ENCODE measurements at places on chromosomes 1 and 21.
A peak's percentile ranks its signal among the peaks of the same experiment; 100 is the strongest.

GRCh38 chr1:197673292-197673691 lies 102.0 kb downstream of the DENND1B start:
- no peak for DNase-seq

DNA sequence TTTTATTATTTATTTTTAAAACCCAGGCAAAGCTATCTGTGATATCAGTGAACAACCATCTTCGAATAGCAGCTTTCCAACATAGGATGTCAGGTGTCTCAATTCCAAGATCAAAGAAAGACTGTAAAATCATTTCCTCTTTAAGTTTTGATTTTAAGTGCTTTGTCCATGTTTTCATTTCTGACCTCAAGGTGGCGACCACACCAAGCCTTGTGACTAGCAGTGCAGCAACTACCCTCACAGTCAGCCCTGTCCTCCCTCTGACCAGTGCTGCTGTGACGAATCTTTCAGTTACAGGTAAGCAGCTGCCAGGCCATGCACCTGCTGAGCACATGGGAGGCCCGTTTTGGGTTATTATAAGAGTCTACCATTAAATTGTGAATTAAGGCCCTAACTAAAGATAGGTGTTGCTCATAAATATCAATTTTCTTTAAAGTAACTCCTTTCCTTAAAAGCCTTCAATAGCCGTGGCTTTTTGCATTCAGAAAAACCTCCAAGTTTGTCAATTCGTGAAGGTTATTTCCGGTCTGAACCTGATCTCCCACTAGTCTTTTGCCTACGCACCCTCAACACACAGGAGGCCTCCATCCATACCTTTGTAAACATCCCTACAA lies 117.0 kb downstream of the CD247 start:
- DNase-seq = peak; percentile 5

GRCh38 chr1:59766227-59766855 lies 48.4 kb upstream of the HOOK1 start:
- no peak for DNase-seq

DNA sequence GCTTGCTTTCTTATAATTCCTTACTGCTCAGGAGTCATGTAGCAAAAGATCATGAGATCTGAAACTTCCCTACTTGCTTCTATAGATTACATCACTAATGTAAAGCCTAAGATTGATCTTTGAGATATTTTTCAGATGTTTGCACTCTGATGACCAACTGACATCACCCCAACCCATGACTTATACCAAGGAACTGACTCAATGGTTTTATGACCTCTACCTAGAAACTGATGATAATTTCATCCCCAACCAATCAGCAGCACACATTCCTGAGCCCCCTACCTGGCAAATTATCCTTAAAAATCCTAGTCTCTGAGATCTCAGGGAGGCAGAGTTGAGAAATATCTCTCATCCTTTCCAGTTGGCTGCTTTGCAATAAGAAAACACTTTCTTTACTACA lies 122.3 kb upstream of the CAMK1G start:
- no peak for DNase-seq

DNA sequence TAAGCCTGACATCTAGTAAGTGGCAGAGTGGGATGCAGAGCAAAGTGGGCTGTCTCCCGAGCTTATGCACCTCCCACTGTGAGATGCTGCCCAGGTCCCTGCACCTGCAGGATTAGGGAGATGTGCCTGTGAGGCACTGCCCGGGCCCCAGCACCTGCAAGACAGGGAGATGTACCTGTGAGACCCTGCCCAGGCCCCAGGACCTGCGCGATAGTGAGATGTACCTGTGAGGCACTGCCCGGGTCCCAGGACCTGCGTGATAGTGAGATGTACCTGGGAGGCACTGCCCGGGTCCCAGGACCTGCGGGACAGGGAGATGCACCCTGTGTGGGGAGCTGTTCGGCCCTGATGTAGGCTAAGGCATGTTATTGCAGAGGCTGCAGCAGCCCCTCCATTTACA lies 622.8 kb downstream of the PTPRU start:
- no peak for DNase-seq

- no peak for DNase-seq
Observed at GRCh38 chr21:16047904-16048303, 318.1 kb downstream of the USP25 start.

- DNase-seq = peak; percentile 23
Observed at GRCh38 chr1:198556971-198557370, 16.5 kb upstream of the ATP6V1G3 start.

- DNase-seq = no peak
Observed at GRCh38 chr1:40318970-40319621, 2.0 kb upstream of the COL9A2 start.

DNA sequence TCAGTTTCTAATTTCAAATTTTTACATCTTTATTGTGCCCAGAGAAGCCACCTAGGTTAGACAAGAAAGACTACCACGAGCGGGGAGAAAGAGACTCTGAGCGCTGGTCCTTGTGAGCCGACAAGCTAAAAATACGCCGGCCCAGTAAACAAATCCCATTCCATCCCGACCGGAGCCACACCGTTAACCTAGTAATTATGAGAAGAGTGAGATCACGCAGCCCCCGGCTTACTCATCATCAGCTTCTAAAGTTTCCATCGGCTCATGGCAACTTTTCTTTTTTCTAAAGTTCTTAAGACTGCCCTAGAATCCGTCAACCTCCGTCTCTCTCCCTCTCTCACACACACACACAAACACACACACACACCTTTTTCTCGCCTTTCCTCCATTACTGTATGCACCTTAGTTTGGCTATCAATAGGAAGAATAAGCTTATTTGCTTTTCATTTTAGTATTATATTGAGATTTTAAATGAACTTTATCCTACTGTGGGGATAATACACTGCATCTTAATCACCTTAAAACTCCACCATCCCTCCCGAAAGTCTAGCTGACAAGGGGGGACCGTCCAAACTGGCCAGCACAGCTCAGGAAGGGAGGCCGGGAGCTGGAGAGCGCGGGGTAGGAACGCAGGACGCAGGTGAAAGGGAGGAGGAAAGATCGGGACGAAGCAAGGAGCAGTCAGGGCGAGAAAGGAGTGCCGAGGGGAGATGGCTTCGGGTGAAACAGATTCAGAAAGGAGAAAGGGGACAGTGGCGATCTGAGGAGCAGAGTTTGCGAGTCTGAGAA lies 728 bp downstream of the OTUD7B start:
- no peak for DNase-seq

GRCh38 chr1:40092706-40093639 lies 4.1 kb downstream of the PPT1 start:
- no peak for DNase-seq

DNA sequence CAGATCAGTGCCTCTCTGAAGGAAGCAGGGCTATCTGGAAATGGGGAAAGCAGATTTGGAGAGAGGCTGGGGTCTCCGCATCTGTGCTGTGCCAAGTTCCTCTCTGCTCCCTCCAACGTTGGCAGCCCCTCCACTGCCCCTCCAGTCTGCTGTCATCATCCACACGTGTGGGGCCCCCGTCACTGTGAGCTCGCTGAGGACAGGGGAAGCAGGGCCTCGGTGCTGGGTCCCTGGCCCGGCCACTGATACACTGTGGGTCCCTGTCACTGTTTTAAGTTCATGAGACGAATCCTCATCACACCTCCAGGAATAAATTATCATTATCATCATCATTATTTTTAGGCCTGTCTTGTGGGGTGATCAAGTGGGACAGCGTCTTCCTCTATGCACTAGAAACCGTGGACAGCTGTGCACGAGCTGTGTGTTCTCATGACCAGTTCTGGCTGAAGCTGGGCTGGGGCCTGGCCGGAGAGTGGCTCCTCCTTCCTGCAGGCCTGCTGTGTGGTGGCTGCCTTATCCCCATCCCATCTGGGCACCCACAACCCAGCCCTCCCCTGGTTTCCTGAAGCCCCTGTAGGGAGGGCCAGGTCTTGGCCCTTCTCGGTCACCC lies 52.2 kb downstream of the DMRTB1 start:
- no peak for DNase-seq
